ENCODE measurements at places on chromosomes 11 and 22. TPM values are rescaled to one million over a fixed set of nuclear protein-coding genes. Genes with fewer than 3 reads are reported as not detected.

Gene CARD18
- not detected for total RNA-seq

Gene CYTH4
- 1.9 TPM for total RNA-seq

Gene ZNF408
- total RNA-seq, result 7.1 TPM

Gene SPECC1L
- 14.1 TPM for total RNA-seq

Gene TSGA10IP
- total RNA-seq, result not detected

All from PC-3 (cell line).